SHP77 (cell line): ENCODE measurements at places on chromosomes 11 and 22.
A peak's percentile ranks its signal among the peaks of the same experiment; 100 is the strongest.

DNA sequence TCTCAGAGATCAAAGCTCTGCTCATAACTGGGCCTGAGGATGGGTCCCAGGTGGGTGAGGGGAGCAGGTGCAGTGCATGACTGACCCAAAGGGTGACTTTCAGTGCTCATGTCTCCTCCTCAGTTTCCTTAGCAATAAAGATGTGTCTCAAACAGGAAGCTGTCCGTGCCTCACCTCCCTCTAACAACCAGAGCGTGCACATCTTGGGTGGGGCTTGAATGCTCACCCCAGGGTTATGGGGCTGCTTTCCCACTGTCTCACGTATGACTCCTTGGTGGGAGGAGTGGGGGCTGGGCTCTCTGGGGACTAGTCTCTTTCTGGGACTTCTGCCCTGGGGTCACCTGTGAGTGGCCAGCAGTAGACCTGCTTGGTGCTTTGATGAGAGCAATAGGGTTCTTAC lies 53.9 kb upstream of the PHOX2A start:
- DNase-seq = no peak

DNA sequence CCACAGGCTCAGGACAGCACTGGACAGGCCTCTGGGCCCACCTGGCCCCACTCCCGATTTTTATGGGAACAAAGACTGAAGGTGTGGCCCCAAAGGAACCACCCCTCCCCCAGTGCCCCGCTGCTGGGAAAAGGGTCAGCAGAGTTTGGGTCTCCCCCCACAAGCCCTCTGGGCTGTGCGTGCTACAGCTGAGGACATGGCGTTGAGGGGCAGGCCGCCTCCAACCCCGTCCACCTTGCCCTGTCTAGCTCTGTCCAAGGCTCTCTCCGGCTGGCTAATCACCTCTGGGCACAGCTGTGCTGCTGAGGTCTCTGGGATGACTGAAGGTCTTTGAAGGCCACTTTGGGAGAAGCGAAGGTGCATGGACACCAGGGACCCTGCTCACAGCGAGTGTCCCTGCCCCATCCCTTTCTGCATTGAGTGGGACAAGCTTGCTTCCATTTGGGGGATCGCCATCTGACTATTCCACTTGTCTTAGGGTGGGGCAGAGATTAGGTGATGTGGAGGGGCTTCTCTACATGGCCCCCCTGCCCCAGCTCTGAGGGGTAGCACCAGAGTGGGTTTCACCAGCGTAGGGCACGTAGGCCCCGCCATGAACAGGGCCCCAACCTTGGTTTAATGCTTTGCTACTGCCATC lies 6.5 kb downstream of the ASCL2 start:
- no peak for DNase-seq

GRCh38 chr11:117345039-117345438 lies 17.4 kb downstream of the CEP164 start:
- DNase-seq = no peak

GRCh38 chr11:75384438-75385080 lies 14.8 kb upstream of the RPS3 start:
- peak; percentile 70 for DNase-seq

DNA sequence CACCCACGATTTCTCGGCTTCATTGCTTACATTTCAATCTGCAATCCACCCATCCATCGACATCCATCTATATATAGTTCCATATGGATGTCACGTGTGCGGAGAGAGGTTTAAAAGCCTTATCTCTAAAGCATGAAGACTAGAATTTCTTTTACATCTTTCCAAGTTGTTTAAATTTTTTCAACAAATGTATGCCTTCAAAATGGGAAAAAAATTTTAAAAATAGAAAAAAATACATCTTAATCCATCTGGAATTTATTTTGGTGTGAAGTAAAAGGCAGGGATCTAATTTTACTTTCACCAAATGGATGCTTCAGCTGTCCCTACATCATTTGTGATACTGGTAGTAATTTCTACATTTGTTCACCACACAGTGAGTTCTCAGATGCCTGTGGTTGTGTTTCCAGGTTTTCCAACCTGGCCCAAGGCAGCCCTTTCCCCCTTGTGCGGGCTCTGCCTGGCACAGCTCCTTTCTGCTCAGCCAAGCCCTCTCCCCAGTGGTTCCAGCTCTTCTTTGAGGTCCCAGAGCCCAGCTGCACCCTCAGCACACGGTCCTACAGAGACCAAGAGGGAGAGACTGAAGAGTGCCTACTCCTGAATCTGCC lies 37.6 kb upstream of the KLHL35 start:
- no peak for DNase-seq

DNA sequence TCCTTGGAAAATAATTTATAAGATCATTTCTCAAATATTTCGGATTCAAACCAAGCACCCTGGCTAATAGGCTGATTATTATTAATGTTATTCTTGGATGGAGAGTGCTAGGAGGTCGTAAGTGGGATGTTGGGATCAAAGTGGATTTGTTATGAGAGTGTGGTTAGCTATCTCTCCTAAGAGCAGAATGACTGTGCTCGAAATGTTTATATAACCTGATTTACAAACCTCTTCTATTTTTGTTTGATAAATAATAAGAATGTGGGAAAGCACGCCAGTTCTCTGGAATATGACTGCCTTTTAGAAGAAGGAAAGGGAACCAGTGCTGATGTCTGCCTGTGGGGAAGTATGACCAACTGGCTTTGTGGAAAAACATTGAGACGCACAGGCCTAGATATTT lies 527.5 kb downstream of the NTM start:
- no peak for DNase-seq

GRCh38 chr11:111352231-111352746 lies 26.8 kb downstream of the POU2AF1 start:
- DNase-seq = no peak

GRCh38 chr11:122215244-122215992 lies 99.4 kb upstream of the BLID start:
- DNase-seq = no peak

DNA sequence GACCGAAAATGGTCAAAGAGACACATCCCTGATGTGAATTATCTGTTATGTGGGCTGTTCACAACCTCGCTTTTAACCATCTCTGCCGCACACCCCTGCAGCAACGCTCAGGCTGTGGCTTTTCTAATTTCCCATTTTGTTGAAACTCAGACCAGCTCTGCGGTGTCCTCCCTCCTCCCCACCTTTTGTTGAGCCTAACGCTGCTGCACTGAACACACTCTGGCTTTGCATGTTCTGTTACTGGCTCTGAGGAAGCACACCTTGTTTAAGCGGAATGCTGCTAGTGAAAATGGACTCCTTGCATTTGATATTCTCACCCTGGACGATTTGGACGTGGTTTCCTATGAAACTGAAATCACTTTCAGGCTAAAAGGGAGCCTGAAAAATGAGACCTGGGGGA lies 198.5 kb upstream of the MTNR1B start:
- DNase-seq = no peak

GRCh38 chr11:16610738-16611388 lies 127.6 kb upstream of the C11orf58 start:
- DNase-seq = no peak
